ENCODE measurements at places on chromosomes 2 and 18.

DNA sequence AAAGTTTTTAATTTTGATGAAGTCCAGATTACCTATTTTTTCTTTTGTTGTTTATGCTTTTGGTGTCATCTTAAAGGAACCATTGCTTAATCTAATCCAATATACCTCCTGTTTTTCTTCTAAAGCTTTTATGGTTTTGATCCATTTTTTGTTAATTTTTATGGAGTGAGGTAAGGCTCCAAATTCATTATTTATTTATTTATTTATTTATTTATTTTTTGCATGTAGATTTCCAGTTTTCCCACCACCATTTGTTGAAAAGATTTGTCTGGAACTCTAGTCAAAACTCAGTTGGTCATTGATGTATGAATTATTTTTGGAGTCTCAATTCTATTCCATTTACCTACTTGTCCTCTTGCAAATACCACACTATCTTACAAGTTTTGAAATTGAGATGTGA lies 99.4 kb upstream of the RBMS1 start:
- no peak for DNase-seq

DNA sequence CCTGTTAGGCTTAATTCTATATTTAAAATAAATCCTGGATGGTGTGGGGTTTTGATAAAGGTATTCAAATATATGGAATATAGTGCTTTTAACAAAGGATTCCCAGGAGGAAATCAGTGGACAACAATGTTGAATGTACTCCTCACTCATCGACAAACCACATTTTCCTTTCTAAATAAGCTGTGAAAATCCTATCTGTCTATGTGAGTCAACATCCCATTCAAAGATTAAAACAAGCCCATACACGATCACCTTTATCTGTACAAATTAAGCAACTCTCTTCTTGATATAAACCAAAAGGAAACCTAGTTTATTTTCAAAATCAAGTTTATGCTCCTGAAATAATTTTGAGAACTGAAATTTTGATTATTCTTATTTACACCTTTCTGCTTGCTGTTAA lies 153.4 kb downstream of the ERBB4 start:
- no peak for DNase-seq

- no peak for DNase-seq
Measured at GRCh38 chr2:86050301-86050700, 55.4 kb downstream of the POLR1A start.

- DNase-seq: no peak
Measured at GRCh38 chr2:194015751-194016150, 1641.3 kb upstream of the SLC39A10 start.

- DNase-seq: no peak
Measured at GRCh38 chr2:88211003-88211808, 41.1 kb downstream of the THNSL2 start.

DNA sequence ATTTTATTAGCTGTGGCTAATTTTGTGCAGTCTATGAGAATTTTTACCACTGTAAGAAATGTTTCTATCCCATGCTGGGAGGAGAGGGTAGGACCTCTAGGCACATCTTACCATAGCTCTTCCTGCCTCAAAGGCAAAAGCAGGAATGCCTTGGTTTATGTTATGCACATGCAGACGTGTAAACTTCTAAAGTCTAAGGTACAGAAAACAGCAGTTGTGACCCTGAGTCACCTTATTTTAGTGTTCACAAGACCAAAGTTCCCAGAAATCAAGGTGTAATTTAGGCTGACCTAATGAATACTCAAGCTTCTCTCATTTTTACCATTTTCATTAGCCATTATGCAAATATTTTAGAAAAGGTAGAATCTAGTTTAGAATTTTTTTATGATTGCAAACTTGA lies 15.4 kb upstream of the WIPF1 start:
- no peak for DNase-seq

DNA sequence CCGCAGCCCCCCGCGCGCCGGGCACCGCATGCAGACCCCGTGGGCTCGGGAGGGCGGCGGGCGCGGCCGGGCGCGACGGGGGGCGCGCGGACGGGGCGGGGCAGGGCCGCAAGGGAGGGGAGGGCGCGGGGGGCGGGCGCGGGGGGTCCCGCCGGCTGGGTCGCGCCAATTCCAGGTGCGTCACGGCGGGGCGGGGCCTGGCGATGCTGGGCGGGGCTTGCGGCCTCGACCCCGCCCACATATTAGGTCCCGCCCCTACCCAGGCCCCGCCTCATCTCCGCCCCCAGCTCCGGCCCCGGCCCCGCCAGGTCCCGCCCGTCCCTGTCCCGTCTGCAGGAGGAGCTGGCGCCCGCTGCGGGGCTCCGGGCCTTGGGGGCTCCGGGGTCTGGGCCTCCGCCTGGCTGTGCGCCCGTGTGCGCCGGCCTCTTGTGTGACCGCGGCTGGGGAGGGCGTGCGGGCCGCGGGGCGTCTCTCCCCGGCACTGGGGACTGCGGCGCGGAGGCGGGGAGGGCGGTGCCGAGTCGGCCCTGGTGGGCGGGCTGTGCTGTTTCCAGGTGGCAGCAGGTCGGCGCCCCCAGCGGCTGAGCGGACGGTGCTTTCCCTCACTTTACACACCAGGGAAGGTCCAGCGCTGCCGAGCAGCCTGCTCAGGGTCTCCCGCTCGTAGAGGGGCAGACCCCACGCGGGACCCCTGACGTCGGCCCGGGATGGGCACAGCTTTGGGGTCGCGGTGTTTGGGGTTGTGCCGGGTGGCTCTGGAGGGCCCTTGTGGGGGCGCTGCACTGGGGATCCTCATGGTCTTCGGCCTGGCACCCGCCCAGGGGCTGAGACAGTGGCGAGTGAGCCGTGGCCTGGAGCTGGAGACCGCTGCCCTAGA lies 554 bp downstream of the ING5 start:
- DNase-seq: peak; percentile 54

DNA sequence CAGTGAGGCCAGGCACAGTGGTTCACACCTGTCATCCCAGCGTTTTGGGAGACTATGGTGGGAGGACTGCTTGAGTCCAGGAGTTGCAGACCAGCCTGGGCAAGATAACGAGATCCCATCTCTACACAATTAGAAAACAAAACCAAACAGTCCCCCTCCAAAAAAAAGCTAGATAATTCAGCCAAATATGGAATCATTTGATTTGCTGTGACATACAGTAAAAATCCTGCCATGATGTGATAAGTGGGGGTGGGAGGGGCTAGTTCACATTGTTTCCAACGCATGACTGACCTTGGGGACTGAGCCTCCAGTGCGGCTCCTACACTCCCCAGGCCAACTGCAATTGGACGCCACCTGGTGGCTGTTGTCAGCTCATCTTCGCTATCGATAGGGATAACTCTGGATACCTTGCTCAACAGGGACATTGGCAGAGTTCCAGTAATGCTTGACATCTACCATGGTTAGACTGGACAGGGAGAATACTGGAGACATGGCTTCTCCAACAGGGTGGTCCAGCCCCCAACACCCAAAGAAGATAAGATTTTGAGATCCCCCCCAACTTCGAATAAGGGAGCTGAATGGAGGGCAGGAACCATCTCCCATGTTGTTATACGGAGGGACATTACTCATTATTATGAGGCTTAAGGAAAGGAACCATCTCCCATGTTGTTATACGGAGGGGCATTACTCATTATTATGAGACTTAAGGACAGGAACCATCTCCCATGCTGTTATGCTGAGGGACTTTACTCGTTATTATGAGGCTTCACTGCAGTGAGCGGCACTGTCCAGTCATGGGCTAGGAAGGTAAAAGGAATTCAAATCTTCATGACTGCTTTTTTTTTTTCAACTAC lies 135.9 kb downstream of the TGIF1 start:
- DNase-seq: peak; percentile 87

- DNase-seq: peak; percentile 53
Measured at GRCh38 chr2:38394903-38395341, 17.8 kb upstream of the ATL2 start.

GRCh38 chr2:127361929-127362885 lies 25.6 kb downstream of the MAP3K2 start:
- no peak for DNase-seq

DNA sequence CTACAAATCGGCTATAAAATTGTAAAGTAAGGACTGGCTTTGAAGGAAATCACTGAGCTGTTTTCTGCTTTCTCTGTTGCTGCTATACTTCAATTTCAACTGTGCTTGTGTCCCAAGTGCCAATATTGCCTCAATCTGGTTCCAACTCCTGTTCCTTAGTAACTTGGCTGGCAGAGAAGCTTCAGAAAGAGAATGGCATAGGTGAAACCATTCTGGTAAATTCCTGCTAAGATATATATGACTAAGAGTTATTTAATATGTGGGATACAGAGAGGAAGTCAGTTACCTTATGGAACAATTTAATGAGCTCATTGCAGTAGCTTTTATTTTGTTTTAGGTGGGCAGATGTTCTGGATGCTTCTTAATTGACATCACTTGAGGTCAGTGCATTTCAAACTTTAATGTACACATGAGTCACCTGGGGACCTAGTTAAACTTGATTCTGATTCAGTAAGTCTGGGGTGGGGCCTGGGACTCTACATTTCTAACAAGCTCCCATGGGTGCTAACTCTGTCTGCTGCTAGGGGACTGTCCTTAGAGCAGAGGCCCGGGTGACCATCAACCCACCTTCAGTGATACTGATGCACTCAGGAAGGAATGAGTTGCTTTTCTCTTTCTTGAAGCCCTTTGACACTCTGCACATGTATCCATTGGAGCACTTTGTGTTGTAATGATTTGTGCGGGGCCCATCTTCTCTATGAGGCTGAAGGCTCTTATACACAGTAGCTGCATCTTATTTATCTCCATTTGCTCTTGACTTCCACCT lies 47.6 kb downstream of the LIPG start:
- DNase-seq: no peak

- no peak for DNase-seq
Measured at GRCh38 chr18:73331212-73331772, 463.5 kb upstream of the NETO1 start.

DNA sequence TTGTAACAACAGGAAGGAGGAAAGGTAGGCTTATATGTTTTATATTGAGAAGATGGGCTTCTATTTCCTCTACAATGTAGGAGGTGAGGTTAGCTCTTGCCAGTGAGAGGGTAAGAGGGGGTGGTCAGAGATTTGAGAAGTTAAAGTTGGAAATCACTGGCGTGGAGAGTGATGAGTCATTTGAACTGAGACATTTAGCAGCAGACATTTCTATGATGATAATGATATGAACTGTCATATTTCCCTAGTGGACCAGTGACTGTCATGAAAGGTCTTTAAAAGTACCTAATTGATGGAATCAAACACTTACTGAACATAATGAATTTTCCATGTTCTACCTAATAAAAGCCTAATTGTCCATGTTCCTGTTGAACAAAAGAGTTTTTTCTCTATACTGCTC lies 126.1 kb downstream of the FAM161A start:
- no peak for DNase-seq

GRCh38 chr2:231680992-231681852 lies 27.1 kb upstream of the PTMA start:
- no peak for DNase-seq

DNA sequence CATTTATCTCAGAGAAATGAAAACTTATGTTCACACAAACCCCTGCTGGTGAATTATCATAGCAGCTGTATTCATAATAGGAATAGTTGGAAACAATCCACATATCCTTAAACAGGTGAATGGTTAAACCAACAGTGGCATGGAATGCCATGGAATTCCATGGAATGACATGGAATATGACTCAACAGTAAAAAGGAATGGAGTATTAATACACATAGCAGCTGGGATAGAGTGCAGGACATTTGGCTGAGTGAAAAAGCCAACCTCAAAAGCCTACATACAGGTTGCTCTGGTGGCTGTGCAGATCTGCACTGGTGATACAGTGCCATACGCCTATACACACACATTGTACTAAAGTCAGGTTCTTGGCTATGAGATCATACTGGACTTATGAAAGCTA lies 69.5 kb downstream of the FAM168B start:
- DNase-seq: no peak

- DNase-seq: no peak
Measured at GRCh38 chr18:51712821-51713220, 515.3 kb upstream of the MEX3C start.

GRCh38 chr2:69535817-69536241 lies 98.6 kb upstream of the NFU1 start:
- no peak for DNase-seq

GRCh38 chr2:191165176-191165643 lies 14.4 kb upstream of the STAT4 start:
- peak; percentile 10 for DNase-seq

GRCh38 chr2:73614105-73614504 lies 28.1 kb downstream of the NAT8 start:
- no peak for DNase-seq

DNA sequence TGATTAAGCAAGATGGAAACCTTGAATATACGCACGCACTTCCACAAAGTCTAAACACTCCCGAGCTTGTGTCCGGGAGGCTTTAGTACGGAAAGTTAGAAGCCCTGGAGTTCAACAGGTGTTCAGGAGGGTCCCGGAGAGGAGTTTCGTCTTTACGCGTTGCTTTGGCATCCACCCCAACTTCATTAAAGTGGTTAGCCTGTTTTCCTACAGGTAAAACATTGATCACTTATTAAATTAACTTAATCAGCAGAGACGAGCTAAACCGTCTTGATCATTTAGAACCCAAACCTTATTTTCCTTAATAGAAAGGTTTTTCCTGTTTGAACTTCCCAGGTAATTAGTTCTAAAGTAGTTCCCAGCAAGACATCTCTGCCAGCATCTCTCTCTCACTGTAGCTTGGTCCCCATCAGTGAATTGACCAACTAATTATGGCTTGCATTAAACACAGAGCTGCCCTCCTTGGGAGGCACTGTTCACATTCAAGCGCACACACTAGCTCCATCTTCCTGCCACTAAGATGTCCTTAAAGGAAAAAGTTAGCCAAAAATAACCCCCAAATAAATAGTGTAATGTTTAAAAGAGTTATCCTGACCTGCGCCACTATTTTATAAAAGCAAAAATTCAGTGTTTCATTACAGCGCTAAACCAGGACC lies 1.4 kb downstream of the NPAS2 start:
- no peak for DNase-seq

GRCh38 chr2:222483513-222484039 lies 59.2 kb downstream of the SGPP2 start:
- no peak for DNase-seq

- no peak for DNase-seq
Measured at GRCh38 chr18:28059861-28060260, 117.1 kb downstream of the CDH2 start.

- no peak for DNase-seq
Measured at GRCh38 chr2:233264667-233265066, 13.2 kb downstream of the ATG16L1 start.

DNA sequence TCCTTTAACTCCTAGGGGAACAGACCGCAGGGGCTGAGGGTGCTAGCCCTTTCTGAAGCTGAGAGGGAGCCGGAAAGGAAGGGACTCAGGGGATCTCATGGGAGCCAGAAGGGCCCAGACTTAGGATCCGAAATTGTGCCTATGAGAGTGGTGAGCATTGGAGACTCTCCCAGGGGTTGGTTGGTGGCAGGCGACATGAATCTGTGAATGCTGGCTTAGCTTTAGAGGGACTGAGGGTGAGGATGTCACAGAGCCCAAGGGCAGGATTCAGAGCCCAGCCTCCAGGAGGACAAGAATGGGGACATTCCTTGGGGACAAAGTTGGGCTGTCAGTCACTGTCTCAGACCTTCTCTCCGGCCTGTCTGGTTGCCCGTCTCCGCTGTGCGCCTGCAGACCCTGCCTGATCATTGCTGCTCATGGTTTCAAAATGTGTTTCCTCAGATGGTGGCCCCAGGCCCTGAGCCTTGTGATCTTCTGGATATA lies 17.5 kb downstream of the GNLY start:
- no peak for DNase-seq

- DNase-seq: no peak
Measured at GRCh38 chr18:79326413-79327198, 69.1 kb upstream of the NFATC1 start.

GRCh38 chr2:238684362-238685326 lies 163.2 kb upstream of the TWIST2 start:
- no peak for DNase-seq
